ENCODE measurements at places on chromosomes 12 and 14.

DNA sequence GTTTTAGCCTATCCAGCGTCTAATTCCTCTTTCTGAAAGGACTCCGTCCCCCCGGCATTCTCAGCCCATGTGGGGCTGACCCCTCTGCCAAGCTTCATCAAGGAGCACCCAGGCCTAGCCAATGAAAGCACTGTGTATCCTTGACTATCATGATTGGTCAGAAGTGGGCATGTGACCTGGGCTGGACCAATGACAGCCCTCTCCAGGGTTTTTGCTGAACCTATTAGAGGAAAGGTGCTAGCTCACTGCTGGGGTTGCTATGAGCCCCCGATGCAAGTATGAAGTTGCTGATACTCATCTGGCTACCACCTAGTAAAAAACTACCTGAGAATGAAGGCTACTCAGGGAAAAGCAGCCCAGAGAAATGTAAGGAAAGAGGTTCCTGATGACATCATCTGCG, 68.1 kb downstream of the LRRC74A start:
- no peak for DNase-seq

- no peak for DNase-seq
Observed at GRCh38 chr12:130813949-130814348, 25.1 kb downstream of the STX2 start.

- DNase-seq = no peak
Observed at GRCh38 chr14:55739967-55740648, 160.1 kb downstream of the KTN1 start.

- no peak for DNase-seq
Observed at GRCh38 chr12:121866331-121866730, 7.7 kb upstream of the HPD start.

GRCh38 chr14:69246331-69246730, 13.6 kb upstream of the GALNT16 start:
- DNase-seq = no peak

DNA sequence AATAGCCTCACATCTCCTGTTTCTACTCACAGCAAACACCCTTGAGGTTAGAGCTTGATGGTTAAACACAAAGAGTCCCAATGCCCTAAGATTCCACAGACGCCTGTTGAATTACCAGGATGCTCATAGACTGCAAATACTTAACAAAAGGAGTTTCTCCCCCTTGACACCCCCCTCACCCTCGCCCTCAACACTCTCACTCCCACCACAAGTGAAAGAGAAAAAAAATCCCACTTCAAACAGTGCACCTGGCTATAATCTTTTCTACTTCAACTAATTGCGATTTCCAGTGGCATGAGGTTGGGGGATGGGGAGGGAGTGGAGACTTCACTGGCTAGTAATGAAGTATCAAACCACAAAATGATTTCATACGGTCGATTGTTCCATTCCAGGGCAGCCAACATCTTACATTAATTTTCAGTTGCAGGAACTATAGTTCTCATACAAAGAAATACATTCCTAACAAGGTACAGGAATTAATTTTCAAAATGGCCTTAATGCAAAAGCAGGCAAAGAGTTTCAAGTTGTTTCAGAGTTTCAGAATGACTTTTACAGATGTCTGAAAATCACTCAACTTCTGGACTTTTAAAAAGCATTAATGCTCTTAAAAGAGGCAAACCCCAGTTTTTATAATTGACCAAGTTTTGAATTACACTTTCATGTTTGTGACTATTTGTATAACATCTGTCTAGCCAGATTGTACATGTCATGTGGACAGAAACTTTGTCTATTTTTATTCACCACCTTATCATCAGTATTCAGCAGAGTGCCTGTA, 390.7 kb downstream of the C12orf75 start:
- no peak for DNase-seq

DNA sequence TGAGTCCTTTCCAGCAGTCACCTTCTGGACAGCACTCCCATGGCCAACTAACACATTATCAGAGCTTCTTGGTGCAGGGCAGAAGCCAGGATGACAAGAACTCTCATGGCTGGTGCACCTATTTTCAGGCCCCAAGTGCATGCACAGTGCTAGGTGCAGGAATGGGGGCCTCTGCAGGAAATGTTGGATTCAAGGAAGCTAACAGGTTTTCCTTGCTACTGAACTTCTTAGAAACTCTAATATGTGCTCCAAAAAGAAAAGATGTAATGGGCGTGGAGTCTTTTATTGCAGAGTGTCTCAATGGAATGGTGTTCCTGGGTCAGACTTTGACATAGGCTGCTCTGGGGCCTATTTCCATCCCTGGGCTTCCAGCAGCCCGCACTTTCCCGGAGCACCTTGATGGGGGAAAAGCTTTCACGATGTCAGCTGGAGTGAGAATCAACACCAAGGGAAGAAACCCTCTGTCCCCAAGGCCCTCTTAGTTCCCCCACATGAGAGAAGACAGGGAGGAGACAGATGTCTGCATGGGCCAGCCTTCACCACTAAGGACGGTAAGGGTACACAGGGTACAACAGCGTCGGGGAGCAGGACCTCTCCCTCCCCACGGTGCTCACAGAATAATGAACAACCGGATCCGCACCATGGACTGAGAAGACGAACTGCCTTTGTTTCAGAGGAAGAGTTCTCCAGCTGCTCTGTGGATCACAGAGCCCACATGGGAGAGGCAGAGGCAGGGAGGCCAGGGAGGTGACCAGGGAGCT, 6.9 kb downstream of the KRT3 start:
- DNase-seq = no peak

GRCh38 chr12:1629338-1630132, 504 bp downstream of the WNT5B start:
- no peak for DNase-seq

- no peak for DNase-seq
Observed at GRCh38 chr12:26149968-26150500, 25.2 kb upstream of the BHLHE41 start.

DNA sequence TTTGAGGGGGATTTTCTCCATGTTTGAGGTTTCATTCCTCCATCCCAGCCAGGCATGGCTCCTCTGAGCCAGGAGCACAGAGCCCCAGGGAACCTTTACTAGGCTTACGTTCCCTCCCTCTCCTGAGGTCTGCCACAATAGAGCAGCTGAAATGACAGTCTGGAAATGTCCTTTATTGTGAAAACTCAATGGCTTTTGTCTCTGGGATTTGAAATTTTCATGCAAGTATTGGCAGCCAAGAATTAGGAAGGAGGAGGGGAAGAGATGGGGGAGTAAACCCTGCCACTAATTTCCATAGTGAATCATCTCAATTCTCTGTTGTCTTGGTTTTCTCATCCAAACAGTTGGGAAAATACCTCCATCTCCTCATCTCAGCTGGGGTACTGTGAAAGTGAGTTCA, 2.6 kb upstream of the PLEKHG3 start:
- no peak for DNase-seq

DNA sequence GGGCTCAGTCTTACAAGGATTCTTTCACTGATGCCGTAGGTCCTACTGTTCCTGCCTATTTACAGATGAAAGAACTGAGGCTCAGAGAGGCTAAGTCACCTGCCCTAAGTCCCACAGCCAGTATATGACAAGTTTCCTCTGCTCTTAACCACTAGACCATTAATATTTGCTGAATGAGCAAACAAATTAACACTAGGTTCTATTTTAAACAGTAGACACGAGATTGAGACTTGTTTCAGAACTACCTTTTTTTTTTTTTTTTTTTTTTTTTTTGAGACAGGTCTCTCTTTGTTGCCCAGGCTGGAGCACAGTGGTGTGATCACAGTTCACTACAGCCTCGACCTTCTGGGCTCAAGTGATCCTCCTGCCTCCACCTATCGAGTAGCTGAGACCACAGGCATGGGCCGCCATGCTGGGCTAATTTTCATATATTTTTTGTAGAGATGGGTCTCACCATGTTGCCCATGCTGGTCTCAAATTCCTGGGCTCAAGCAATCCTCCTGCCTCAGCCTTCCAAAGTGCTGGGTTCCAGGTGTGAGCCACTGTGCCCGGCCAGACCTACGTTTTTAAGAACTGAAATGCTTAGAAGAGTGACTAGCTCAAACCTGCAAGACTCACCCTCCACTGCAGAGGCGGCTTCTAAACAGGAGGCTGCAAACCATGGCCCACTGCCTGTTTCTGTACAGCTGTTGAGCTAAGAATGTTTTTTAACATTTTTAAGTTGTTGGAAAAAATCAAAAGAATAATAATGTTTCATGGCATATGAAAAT, 12.9 kb downstream of the SYNE3 start:
- DNase-seq = no peak

GRCh38 chr14:29906256-29906870, 21.3 kb downstream of the PRKD1 start:
- no peak for DNase-seq

All from stimulated activated CD8-positive, alpha-beta memory T cell treated with anti-CD3 and anti-CD28 coated beads, Interleukin-4, amount 100 ng/mL, for 1 hour (primary cell).